Natural killer cell (primary cell): ENCODE measurements at places on chromosomes 2 and 18.

DNA sequence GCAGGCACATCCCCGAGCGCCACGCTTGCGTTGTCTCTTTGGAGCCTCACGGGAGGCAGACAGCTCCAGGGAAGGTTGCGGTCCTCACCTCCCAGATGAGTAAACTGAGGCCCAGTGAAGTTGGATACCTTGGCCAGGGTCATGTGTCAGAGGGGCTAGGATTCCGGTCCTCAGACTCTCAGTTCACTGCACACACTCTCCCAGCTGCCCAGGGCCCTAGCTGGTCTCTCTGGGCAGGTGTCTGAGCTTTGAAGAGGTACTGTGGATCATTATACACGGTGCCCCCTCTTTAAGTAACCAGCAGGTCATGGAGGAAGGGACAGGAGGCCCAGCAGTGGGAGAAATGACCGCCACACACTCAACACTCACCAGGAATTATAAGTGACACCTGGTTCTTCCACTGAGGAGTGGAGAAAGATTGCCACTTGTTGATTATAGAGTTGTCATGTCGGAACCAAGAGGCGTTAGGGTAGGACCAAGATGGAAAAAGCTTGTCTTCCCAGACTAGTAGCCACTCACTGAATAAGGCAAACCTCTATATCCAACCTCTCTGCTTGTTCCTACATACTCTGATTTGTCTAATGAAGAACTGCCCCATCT is 588 bp downstream of the TMEM214 start:
- DNase-seq = no peak

- no peak for DNase-seq
These were observed 5.0 kb downstream of the EMILIN2 start for GRCh38 chr18:2851771-2852170.

DNA sequence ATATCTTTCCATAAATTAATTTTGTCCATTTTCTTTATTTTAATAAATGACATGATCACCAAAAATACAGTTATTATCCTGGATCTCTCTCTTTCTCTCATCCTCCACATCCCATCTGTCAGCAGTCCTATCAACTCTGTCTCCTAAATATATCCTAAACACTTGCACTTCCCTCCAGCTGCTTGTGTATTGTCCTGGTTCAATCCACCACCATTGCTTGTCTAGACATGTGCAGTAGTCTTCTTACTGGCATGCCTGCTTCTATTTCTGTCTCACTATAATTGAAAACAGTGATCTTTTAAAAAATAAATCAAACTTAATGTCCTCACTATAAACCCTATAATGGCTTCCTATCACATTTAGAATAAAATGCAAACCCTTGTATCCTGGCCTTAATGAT is 2168.6 kb upstream of the PIK3C3 start:
- no peak for DNase-seq

- DNase-seq = no peak
These were observed 44.4 kb upstream of the TMEM163 start for GRCh38 chr2:134763164-134763710.

DNA sequence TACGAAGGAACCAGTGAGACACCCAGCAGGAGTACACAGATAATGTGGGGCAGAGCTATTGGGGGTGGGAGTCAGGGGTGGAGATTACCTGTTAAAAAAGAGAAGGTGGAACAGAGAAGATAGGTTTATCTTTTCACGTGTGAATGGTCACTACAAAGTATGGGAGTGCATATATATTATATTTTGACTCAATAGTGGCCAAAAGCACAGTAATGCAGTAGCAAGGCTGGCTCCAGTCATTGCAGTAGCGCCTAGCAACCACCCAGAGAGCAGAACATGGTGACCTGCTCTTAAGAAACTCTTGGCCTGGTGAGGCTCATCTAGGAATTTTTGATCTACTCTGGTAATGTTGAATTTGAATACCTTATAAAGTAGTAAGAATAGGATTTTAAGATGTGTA is 1.0 kb downstream of the IMPACT start:
- no peak for DNase-seq

DNA sequence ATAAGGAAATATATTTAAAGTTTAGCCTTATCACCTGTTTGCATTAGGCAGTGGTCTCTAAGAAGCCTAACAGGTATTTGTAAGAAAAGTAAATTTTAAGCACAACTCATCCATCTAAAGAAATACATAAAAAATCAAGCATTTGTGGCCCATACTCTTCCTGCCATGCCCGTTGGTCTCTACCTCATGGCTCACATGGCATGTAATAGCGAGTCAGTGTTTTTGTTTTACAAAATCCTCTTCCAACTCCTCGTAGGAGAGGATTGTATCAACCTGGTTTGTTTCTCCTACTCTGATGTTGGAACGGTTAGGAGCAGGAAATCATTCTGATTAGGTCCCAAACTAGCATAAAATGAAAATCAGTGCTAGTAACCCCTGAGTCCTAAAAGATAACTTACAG is 91.8 kb downstream of the FMNL2 start:
- DNase-seq = no peak

DNA sequence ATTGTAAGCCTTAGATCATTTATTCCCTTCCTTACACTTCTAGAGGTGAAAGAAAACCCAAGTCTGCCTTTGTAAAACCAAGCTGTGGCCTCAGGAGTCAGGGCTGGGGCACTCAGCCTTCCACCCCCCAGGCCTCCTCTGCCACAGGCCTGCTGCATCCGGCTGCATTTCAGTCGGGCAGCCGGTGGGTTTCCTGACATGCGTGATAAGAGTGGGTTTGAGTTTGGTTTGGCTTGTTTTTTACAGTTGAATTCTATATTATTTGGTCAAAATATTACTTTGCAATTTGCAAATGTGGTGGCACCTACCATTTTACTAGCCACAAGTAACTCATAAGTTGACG is 42.4 kb downstream of the ADI1 start:
- DNase-seq = no peak

GRCh38 chr2:130915149-130915548 is 78.4 kb downstream of the ARHGEF4 start:
- no peak for DNase-seq

DNA sequence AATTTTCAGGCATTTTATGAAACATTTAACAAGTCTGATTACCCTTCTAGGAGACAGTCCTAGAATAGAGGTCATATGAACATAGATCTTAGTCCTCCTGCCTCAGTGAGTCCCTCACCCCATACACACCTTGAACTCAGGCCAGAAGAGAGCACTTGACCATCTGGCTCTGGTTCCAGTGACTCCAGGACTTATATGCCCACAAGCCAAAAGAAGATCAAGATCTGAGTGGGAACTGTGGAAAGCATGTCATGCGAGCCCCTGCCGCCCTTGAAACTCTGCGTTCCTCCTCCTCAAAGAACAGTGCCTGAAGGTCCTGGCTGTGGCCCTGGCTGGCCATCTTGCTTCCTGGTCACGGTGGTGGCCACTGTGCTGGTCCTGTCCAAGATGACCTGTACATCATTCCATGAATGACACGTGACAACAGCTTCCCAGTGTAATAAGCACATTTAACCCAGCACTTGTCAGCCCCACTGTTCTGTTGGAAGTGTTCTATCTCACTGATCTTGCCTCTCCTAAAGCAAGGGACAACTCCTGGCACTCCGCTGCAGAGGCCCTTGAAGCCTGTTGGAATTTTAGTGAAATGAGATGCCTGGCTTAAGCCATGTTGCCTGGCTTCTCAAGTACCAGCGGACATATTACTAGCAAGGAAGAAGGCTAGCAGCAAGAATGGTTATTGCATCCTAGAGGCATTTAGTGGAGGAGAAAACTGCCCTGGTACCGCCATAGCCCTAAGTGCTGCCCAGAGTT is 17.6 kb downstream of the TTC32 start:
- DNase-seq = no peak

- DNase-seq = no peak
These were observed 46.2 kb downstream of the PARD6G start for GRCh38 chr18:80200932-80201672.

DNA sequence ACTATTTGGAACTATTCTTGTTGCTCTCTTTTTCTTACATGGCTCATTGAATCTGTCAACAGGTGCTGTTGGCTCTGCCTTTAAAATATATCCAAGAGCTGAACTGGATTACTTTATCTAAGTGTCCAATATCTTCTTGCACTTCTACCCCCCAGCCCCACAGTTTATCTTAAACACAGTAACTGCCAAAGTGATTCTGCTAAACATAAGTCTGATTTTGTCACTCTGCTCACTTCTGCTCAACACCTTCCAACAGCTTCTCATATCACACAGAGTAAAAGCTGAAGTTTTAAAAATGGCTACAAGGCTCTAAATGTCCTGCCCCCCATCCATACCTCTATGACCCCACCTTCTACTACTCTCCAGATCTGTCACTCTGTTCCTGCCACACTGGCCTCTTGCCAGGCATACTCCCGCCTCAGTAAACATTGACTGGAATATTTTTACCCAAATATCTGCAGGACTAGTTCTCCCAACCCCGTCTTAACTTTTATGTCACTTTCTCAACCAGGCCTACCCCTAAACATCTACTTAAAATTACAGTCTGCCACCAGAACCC is 130.7 kb downstream of the CCDC148 start:
- no peak for DNase-seq
